ENCODE measurements at places on chromosomes 3 and 15. TPM values are rescaled to one million over a fixed set of nuclear protein-coding genes. Genes with fewer than 3 reads are reported as not detected.
A peak's percentile ranks its signal among the peaks of the same experiment; 100 is the strongest.

DNA sequence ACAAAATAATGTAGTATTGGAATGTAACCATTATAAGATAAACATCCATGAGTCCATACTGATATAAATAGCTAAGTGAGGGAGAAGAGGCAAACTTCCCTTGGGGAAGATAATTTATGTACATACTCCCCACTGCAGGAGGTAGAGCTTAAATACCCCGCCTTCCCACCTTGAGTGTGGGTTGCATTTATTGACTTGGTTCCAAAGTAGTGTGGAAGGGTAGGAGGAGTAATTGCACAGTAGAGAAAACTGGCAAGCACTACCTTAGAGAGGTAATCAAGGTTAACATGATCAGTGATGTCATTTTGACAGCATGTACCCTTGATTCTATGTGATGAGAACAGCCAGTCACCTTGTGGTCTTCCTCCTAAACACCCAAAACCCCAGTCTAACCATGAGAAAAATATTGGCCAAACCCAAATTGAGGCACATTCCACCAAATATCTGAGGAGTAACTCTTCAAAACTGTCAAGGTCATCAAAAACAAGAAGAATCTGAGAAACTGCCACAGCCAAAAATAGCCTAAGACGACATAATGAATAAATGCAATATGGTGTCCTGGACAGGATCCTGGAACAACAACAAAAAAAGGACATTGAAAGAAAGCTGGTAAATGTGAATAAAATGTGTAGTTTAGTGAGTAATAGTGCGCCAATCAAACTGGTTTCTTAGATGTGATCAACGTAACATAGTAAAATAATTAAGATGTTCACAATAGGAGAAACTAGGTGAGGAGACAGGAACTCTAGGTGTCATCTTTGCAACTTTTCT, 774 bp upstream of the CNOT10 start:
- no peak for DNase-seq

DNA sequence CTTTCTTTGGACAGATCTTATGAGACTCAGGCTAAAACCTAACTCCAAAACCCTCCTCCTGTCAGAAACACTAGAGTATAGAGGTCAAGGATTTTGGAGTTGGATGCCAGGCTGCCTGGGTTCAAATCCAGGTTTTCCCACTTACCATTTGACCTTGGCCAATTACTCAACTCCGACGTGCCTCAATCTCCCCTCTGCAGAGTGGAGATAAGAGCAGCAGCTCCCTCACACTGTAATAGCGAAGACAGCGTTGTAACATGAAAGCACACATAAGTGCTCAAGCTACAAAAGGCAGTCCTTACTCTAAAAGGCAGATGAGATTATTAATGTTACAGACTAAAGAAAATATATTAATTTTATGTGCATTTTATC, 90.1 kb downstream of the IGF2BP2 start:
- no peak for DNase-seq

DNA sequence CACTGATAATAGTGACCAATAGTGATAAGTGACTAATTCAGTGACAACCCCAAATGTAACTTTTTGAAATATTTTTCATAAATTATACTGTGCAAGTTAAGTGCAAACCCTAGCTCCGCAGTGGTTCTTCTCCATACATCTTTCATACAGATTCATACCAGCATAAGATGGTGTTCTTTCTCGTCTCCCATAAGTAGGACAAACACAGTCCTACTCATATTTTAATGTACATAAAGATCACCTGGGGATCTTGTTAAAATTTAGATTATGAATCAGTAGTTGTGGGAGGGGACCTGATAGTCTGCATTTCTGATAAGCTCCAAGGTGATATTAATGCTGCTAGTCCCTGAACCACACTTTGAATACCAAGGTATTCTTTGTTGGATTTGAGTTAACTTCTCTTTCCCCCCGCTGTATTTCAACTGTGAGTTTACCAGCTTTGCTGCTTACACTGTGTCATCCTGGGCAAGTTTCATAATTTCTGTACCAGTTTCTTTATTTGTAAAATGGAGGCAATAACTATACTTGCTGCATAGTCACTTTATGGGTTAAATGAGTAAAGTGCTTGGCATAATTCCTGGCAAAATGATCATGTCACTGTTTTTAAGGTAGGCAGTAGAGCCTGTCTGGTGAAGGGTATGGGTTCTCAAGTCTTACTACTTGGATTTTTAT, 34.7 kb upstream of the C3orf38 start:
- no peak for DNase-seq

DNA sequence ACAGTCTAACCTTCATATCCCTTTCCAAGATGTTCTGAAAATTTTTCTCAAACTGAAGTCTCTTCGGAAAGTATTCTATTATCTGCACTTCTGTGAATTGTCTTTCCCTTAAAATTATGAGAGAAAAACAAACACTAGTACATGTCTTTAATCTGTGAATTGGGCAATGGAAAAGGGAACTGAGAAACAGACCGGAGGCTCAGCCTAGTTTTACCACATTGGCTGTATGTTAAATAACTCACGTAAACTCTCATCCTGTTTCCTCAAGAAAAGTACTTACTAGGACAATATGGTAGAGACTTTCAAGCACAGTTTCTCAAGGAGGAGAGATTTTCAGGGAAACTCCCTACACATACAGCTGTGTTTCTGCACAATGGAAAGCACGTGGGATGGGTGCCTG, 982.2 kb upstream of the SEMA6D start:
- no peak for DNase-seq

- DNase-seq = peak; percentile 97
Observed at GRCh38 chr3:185658504-185658912, 72.4 kb downstream of the SENP2 start.

- peak; percentile 47 for DNase-seq
Observed at GRCh38 chr3:14391033-14391432, 11.4 kb upstream of the SLC6A6 start.

DNA sequence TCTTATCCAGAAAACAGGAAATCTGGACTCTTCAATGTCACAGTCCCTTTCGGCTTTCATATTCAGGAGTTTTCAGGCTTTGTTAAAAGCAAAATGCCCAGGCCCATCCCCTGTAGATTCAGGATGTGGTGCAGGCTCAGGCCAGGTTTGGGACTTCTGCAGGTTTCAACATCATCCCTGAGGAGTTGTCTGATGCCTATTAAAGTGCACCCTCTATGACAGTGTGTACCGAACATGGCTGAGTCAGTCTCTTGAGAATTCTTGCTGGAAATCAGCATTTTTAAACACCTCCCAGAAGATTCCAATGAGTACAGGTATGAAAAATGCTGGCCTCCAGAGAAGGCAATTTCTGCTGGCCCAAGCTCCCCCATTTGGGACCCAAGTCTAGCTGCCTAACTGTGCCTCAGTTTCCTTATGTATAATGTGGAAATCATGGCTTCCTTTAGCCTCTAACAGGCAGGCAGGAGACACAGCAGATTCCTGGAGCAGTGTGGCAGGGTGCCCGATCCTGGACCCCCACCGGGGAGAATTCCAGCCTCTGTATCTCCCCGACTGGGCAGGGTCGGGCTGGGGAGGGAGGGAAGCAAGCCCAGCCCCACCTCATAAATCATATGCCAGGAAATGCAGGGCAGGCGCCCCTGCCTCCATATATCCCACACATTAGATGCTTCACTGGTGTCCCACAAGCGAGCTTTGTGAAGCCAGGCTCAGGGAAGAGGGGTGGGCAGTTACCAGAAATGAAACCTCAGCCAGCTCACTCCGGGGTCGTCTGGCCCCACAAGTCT, 44.4 kb upstream of the SLC6A11 start:
- DNase-seq = no peak

DNA sequence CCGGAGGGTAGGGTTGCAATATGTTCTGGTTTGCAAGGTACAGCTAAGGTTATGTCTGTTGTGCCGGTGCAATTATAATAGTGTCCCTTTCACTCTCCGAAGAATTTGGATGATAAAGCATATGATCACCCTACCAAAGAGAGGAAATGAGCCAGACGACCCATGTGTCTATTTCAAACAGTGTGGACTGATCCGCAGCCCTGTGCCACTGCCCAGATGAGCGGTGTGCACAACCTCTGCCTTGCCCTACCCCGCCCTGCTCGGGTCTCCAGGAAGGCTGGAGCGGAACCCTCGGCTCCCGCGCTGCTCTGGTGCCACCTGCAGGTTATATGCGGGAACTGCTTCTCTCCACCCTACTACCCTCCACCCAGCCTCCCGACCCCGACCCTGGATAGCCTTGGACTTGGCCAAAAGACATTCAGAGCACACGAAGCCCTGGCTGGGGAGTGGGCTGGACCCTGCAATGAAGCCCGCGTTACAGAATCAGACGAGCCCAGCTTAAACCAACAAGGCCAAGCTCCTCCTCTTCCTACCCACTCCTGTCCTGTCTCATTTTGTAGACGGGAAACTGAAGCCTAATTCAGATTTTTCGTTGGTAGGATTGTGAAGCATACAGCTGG, 68.4 kb upstream of the CHRNB4 start:
- peak; percentile 39 for DNase-seq

DNA sequence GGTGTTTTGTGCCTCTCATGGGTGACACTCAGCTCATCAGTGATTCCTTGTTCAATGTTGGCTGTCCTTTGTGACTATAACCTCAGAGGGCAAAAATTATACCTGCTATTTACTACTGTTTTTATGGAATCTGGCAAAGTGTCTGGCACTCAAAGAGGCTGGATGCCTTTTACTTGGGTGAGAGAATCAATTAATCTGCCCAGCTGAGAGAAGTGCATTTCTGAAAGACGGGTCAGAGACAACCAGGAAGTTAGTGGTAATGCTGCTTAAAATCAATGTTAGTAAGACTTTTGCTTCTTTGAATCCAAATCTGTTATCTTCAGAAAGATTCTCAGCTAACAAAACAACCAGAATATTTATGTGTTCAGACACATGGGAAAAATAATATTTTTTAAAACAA, 436.2 kb upstream of the SUCLG2 start:
- no peak for DNase-seq

DNA sequence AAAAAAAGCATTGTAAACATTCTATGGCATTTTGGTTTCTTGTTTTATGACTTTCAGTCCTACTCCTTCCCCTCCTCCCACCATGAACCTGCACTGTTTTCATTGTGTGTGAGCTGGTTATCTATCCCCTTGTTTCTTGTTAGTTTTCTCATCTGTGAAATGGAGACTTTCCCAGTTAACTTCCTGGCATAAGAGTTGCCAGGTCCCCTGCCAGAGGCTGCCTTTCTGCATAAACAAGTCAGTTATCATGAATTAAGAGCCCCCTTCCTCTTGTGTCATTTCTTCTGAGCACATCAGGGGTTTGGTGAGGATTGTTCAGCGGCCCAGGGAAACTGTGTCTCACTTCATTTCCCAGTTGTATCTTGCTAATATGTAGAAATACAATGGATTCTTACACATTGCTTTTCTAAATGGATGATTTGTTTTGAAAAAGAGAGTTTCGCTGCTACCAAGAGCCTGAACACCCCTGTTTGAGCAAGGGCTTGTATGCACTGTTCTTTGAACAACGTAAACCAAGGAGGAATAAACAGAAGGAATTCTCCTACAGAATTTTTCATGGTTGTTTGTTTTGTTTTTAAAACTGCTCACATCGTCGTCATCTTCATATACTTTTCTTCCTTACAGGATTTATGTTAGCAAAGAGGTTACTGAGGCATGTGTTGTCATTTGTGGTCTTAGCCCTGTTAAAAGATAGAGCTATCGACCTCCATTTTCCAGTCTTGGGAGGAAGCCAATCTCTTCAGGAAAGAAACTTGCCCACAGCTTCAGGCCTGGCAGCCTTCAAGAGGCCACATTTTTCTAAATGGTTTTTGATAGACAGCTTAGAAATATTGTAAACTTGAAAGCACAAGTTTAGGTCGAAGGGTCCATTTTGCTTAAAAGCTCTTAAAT, 144.6 kb upstream of the IL12A start:
- DNase-seq = peak; percentile 72

GRCh38 chr15:67862750-67863441, 23.1 kb upstream of the RNU6-1 start:
- no peak for DNase-seq

- no peak for DNase-seq
Observed at GRCh38 chr3:117253636-117254035, 544.1 kb downstream of the TUSC7 start.

DNA sequence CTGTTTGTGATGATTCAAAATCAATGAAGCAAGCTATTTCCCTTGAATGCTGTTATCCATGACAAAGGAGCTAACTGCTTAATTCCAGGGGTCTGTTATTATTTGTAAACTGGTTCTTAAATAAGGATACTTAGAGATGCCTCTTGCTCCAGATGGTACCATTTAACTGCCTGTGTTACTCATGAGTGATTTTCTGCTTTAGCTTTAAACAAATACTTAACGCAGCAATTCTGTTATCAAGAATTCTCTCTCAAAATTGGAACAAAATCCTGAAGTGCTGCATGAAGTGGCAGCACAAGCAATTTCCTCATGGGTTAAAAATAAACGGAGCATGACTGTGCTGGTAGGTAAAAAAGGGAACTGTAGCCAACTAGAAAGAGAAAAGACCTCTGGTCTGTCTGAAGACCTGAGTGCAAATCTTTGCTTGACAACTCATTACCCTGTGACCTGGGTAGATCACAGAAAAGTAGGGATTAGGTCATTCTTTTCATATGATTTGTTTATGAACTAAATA, 62.5 kb upstream of the GBE1 start:
- DNase-seq = no peak

- DNase-seq = peak; percentile 5
Observed at GRCh38 chr15:58282060-58282708, 144.0 kb downstream of the AQP9 start.

DNA sequence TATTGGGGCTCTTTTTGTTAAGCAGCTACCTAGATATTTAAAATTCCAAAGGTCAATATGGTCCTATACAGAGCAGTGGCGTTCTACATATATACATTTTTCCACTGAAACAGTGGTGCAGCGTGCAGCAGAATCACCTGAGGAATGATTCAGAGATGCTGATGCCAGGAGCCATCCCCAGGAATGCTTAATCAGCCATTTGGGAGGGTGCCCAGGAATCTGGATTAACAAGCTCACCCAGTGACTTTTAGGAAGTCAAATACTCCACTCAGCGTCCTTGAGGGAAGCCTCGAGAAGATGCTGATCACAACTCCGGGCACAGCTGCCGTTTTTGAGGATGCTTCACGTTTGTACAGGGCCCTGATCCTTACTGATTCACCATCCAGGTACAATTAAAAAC, 82.6 kb upstream of the ARHGEF3 start:
- peak; percentile 7 for DNase-seq

GRCh38 chr3:65787827-65788226, 250.9 kb downstream of the MAGI1 start:
- DNase-seq = no peak

DNA sequence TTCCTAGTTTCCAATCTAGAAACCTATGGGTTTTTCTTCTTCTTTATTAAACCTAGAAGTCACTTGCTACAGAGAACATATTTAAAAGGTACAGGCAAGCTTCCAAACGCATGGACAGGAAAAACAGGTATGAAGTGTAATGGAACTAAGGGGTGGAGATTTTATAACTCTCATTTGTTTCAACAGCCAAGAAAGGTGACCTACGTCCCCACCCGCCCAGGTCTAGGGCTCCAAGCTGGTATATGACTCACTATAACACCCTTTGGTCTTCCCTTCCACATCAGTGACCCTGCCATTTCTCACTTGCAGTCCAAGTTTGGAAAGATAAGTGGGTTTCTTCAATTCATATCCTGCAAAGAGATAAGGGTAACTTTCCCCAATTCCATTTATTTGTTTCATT, 6.0 kb upstream of the LIPH start:
- DNase-seq = peak; percentile 71

ROPN1 gene
- total RNA-seq = not detected

TMEM42 gene
- total RNA-seq = 9.4 TPM

EIF3J gene
- 49.2 TPM for total RNA-seq

PATL2 gene
- 2.6 TPM for total RNA-seq

STRIT1 gene
- total RNA-seq = not detected

SLC2A2 gene
- total RNA-seq = 0.12 TPM

PLA2G4F gene
- total RNA-seq = not detected

SST gene
- 0.94 TPM for total RNA-seq

TTLL13 gene
- not detected for total RNA-seq

CAMKV gene
- total RNA-seq = 0.27 TPM

TCTA gene
- total RNA-seq = 27.3 TPM

SLC27A2 gene
- 43.0 TPM for total RNA-seq
